Natural killer cell treated with Interleukin-12 subunit alpha and Interleukin-12 subunit beta and Interleukin-15 and Interleukin-18, amount 100 ng/mL, for 72 hours (primary cell): ENCODE measurements at places on chromosomes 6 and 20.

GRCh38 chr6:75842191-75842590, 93.2 kb downstream of the MYO6 start:
- no peak for DNase-seq

DNA sequence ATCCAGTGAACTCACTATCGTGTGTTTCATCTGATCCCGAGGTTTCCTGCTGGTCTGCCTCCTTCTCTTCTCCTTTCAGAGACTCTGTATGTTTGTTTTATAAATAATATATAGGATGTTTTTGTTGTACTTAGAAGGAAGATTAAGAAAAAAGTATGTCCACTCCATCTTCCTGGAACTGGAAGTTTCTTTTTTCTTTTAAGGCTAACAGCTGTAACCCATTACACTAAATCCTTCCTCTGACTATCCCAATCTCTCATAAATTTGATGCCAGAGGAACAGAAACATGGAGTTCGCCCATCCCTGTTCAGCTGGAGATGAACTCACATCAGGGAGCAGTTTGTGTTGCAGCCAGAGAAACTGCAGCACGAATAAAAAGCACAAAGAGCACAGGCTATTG, 20.7 kb downstream of the RIPK1 start:
- DNase-seq = no peak

DNA sequence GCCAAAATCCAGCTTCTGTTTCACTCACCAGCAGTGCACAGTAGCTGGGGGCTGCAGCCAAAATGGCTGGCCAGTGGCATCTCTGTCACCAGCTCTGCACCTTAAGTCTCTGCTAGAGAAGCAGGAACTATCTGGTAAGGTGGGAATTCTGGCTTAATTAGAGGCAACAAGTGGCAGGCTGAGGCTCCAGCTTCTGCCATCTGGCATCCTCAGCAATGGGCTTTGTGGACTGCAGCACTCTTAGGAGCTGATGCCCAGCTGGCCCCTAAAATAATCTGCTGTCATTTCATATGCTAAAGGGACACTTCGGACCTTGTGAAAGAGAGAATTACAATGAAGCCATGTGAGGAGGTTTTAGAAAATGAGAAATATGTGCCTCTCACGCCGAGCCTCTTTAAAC, 4.6 kb upstream of the CLDN20 start:
- no peak for DNase-seq

GRCh38 chr6:43532201-43532600, 15.3 kb downstream of the POLR1C start:
- DNase-seq = no peak

- DNase-seq = no peak
Observed at GRCh38 chr20:19991854-19992253, 25.3 kb upstream of the NAA20 start.

GRCh38 chr20:52064931-52065330, 126.6 kb downstream of the ZFP64 start:
- DNase-seq = no peak

GRCh38 chr20:57381596-57382503, 9.3 kb upstream of the RBM38 start:
- DNase-seq = peak; percentile 74

DNA sequence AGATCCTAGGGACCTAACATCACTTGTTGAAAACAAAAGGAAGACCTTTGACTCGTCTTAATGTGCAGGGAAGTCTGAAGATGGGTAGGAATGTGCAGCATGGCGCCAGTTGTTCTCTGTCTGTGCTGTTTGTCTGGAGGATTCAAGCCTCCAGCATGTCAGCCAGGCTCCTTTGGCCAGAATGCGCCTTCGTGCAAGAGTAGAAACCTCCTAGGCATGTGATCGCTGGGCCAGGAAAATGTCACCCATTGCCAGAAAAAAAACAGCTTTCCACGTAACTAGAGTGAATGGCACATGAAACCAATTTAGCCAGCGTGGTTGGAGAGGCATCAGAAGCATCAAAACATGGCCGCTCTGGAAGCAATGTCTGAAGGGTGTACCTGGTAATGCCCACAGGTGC, 132.7 kb downstream of the EDN1 start:
- no peak for DNase-seq
